ENCODE measurements at places on chromosomes 2 and 18.

- no peak for DNase-seq
Observed at GRCh38 chr2:80852079-80852807, 547.7 kb upstream of the LRRTM1 start.

GRCh38 chr18:33212363-33212762 lies 228.2 kb downstream of the CCDC178 start:
- no peak for DNase-seq

- no peak for DNase-seq
Observed at GRCh38 chr2:86566158-86566820, 3.0 kb upstream of the CHMP3 start.

DNA sequence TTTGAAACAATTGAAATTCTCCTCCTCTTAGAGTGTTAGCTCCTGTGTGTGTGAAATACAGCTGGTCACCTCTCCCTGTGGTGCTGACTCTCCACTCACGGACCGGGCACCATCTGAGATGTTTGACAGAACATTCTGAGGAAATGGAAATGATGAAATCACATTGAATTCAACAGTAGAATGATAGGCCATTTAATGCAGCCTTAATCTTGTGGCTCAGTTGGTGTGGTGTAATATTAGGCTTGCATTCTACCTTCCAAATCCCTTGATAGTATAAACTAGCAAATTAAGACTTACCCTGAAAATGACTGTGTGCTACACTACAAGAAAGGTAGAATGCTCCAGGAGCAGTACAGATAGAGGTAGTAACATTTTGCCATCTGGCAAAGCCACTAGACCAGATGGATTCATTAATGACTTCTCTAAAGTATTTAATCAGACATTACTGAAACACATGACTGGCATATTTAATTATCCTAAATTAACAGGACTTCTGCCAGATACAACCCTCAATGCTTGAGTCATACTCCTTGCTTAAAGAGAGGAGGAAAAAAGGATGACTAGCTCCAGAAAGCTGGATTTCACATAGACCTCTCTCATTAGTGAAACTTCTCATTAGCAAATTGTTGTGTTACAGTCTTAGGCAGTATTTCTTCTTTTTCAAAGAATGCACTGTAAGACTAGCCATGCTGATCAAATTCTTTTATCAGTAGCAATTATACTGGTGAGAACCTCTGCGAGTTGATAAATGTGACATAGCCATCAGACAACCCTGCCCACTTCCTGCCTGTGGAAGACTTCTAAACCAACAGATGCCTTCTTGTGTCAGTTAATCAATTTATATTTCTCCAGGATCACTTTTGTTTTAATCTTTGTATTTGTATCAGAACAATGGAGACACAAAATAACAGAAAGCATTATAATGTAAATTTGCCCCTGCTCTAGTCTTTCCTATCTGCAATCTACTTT lies 80.6 kb downstream of the EML6 start:
- DNase-seq: no peak

GRCh38 chr2:83003555-83003954 lies 1455.5 kb downstream of the SUCLG1 start:
- DNase-seq: no peak

- DNase-seq: no peak
Observed at GRCh38 chr2:214311031-214311533, 99.8 kb upstream of the VWC2L start.

DNA sequence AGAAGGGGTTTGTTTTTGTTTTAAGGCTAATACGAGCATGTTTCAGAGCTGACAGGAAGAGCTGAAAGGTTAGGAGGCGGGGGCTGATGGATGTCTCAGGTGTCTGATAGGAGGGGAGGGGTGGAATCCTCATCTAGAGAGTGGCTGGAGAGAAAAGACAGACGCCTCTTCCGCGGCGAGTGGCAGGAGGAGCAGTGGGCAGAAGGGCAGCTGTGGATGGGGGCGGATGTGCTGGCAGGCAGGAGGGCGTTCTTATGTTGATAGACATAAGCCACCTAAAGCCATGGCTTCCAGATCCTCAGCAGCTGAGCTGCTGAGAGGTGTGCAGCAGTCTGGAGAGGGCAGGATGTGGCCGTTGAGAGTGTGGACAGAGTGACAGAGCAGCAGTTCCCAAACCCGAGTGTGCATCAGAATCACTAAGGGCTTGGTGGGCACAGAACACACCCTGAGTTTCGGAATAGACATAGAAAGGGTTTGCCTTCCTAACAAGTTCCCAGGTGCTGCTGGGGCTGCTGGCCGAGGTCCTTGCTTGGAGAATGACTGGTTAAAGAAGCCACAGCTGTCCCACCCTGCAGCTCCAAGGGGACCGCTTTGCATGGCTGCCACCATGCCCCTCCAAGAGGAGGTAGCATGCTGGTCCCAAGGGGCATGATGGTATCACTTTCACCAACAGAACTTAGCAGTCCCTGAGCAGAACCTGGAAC lies 3.0 kb upstream of the ITM2C start:
- no peak for DNase-seq

DNA sequence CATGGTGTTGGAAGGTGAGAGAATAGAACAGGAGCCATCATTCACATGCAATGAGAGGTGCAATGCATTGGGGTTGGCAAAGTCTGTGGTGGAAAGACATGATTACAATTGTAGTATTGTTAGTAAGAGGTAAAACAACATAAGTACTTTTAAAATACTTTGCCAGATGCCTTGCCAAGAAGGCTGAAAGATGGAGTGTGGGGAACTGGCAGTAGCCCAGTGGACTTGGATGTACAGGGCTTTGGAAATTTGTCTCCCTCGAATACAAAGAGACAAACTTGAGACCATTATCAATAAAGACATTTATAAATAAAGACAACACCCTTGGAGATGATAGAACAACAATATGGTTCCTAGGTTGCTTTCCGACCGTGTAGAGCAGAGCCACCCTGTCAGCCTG lies 62.0 kb downstream of the MDH1 start:
- DNase-seq: no peak

DNA sequence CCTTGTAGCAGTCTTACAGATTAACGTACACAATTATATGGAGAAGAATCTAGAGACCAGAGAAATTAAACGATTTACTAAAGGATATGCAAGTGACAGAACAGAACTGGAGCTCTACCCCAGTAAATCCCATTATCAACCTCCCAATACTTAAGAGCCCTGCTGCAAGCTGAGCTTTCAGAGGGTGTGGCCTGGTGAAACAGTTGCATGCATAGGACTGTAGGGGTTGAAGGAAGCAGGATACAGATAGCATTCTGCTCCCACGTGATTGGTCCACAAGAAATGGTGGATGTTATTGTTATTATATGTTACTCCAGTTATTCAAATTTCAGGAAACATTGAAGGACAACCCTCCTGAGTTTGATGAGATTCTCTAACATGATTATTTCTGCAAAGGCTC lies 210.8 kb upstream of the THUMPD2 start:
- no peak for DNase-seq

GRCh38 chr2:154403242-154403790 lies 295.2 kb upstream of the KCNJ3 start:
- DNase-seq: no peak

DNA sequence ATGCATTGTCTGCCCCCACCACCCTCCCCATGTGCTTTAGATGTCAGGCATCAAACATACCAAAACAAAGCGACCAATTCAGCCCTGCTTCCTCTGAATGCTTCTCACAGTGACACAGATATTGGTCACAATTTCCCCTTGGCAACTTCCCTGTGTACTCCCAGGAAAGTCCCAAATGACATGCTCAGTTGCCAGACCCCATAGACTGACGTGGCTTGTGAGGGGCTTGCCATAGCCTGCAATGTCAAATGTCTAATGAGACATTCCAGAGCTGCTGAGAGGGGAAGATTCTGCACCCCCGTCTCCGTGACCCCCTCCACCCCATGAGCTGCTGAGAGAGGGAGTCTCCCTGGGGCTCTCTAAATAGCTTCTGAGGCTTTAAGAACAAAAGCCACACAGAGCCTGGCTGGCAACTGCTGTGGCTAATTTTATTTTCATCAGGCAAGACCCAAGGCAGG lies 47.3 kb downstream of the RFTN2 start:
- no peak for DNase-seq

- DNase-seq: no peak
Observed at GRCh38 chr2:48398285-48399002, 131.5 kb upstream of the STON1 start.

DNA sequence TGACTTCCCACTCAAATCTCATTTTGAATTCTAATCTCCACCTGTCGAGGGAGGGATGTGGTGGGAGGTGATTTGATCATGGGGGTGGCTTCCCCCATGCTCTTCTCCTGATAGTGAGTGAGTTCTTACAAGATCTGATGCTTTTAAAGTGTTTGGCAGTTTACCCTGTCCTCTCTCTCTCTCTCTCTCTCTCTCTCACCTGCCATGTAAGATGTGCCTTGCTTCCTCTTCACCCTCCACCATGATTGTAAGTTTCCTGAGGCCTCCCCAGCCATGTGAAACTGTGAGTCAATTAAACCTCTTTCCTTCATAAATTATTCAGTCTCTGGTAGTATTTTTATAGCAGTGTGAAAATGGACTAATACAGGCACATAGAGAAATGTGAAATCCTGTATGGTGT lies 7.0 kb upstream of the LDAH start:
- no peak for DNase-seq

DNA sequence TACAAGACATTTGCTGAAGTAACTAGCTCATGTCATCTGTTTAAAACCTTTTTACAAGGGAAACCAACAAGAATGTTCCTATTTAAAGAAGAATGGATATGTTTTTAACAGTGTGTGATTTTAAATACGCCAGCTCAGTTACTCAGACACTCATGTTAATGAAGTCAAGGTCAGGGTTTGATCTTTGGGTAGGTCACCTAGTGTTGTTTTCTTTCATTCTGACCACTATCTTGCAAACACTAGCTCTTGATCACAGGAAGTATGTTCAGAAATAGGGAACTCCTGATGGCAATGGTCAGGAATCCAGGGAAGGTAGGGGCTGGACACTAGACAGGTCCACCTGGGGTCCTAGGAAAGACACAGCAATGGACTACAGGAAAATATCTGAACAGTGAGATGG lies 116.7 kb downstream of the CPS1 start:
- DNase-seq: no peak

DNA sequence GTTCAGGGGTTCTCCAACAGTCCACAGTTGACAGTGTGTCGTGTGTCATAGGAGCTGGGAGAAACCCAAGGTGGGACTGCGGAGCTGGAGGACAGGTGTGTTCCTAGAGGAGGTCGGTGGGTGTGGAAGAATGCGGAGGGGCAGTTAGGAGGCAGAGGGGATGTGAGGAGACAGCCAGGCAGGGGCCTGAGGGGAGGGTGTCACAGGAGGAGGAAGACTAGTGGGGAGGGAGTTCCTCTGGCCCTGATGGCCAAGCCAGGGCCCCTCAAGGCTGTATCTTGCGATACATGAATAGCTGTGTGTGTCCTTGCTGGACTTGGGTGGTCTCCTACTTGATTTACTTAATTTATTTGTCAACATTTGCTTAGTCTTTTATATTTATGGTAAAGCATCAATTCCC lies 519.6 kb upstream of the HS6ST1 start:
- DNase-seq: no peak

GRCh38 chr2:216315802-216316603 lies 56.3 kb downstream of the MARCHF4 start:
- no peak for DNase-seq

DNA sequence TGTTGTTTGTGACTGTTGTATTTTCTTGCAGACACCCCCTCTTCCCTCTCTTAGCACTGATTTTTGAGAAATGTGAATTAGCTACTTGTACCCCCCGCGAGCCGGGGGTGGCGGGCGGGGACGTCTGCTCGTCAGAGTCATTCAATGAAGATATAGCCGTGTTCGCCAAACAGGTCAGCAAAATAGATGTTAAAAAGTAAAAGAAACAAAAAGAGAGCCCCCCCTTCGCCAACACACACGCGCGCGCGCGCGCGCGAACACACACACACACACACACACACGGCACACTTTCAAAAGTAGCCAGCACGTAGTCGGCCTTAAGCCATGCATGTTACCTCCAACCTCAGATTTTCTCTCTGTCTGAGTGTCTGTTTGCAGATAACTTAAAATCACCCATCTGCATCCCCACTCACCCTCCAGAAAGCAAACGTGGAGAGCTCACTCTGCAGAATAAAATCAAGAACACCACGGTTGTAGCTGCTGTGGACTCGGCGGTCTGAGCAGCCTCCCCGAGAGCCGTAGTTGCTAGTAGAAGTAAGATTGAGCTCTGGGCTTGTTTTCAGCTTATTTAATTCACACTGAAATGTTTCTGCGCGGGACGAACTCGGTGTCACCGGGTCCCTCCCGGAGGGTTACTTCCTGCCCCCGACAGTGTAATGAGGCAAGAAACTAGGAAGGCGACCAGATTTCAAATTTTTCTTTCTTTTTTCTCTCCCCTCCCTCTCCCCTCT lies 5.1 kb downstream of the MEIS1 start:
- no peak for DNase-seq

GRCh38 chr2:146317959-146318358 lies 1526.9 kb upstream of the ACVR2A start:
- DNase-seq: no peak

DNA sequence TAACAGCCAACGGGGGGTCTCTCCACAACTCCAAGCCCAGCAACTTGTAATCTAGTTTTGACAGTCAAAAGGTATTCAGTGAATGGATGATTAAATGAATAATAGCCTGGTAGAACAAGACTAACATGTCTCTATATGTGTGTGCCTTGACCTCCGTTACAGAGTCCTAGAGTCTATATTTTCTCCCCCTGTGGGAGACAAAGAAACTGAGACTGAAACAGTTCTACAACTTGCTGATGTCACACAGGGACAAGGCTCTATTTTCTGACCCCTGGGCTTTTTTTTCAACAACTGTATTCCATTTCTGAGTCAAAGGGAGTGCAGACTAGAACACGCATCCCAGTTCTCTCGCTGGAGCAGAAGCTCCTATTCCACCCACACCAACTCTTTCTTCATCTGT lies 223.6 kb upstream of the AGAP1 start:
- no peak for DNase-seq

- DNase-seq: no peak
Observed at GRCh38 chr2:26635401-26635800, 5.8 kb downstream of the CIB4 start.

DNA sequence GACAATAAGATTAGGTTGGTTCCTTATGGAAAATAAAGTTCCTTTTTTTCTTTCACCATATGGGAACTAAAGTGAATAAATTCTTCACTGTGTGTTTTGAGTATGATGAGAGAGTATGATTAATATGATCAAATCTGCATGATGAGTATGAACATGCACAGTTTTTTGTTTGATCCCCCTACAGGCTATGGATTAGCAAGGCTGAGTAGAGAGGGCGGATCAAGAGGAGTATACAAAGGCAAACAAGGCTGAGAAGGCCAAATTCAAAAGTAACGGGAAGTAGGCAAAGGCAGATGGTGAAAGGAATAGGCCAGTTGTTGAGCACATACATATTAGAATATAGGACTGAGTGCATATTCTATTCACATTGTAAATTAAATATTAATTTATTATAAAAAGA lies 508.2 kb downstream of the LRRTM4 start:
- DNase-seq: no peak

Data from activated naive CD4-positive, alpha-beta T cell (primary cell).